ENCODE measurements at places on chromosomes 3 and 15.

- no peak for DNase-seq
- H3K36me3 ChIP-seq: peaks cover 13% of the 10 kb centered on the region
- H3K4me1 ChIP-seq: no peaks in the 10 kb centered on the region
- H3K27ac ChIP-seq: no peak overlapping the region
- H3K27me3 ChIP-seq: no peaks in the 10 kb centered on the region
Observed at GRCh38 chr3:52857864-52858263, 23.0 kb upstream of the MUSTN1 start.

GRCh38 chr3:52227117-52227516 lies 1.7 kb upstream of the TLR9 start:
- peaks cover 51% of the 10 kb centered on the region for H3K4me1 ChIP-seq
- H3K27ac ChIP-seq: peak overlapping the region; percentile 18
- no peaks in the 10 kb centered on the region for H3K27me3 ChIP-seq
- H3K4me3 ChIP-seq: no peak overlapping the region
- peaks cover 40% of the 10 kb centered on the region for H3K36me3 ChIP-seq

GRCh38 chr3:16583551-16583950 lies 21.7 kb downstream of the DAZL start:
- no peaks in the 10 kb centered on the region for H3K27me3 ChIP-seq
- H3K4me1 ChIP-seq: no peaks in the 10 kb centered on the region
- no peaks in the 10 kb centered on the region for H3K36me3 ChIP-seq
- no peak for DNase-seq
- no peak overlapping the region for H3K4me3 ChIP-seq

GRCh38 chr3:39124876-39125840 lies 17.7 kb downstream of the TTC21A start:
- H3K36me3 ChIP-seq: no peaks in the 10 kb centered on the region
- no peak overlapping the region for H3K4me3 ChIP-seq
- H3K27me3 ChIP-seq: no peaks in the 10 kb centered on the region
- H3K4me1 ChIP-seq: peaks cover 17% of the 10 kb centered on the region

DNA sequence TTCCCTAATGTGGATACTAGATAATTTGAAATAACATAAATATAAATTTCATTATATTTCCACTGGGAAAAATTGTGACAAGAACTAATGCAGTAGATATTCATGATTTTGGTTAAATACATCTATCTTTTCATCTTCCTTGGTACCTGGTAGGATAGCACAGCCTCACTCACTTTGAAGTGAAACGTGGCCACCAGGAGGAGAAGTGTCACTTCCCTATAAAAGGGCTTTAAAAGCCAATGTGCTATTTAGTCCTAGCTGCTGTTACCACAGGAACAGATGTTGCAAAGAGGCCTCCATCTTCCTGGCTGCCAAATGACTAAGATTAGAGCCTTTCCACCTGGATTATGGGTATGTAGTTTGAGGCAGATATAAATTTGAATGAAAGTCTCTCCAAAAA lies 140.0 kb downstream of the PLOD2 start:
- no peaks in the 10 kb centered on the region for H3K27me3 ChIP-seq
- DNase-seq: no peak
- H3K4me3 ChIP-seq: no peak overlapping the region
- H3K4me1 ChIP-seq: no peaks in the 10 kb centered on the region
- H3K36me3 ChIP-seq: no peaks in the 10 kb centered on the region
- no peak overlapping the region for H3K27ac ChIP-seq

DNA sequence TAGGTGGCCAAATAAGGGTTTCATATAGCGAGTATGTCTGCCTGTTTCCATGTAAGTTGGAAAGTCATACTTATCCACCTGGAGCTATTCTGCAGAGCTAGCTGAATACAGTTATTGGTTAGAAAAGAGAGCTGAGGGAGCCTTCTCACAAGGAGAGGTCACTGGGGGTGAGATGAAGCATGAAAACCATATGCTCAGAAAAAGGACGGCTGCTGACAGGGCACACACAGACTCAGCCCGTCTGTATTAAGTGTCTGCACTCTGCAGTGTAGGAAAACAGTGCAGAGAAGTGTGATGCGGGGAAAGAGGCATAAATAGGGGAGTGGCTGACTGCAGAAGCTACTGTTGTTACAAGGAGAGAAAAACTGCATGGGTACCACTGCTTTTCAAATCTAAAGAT lies 58.2 kb downstream of the C3orf70 start:
- H3K4me3 ChIP-seq: no peak overlapping the region
- H3K36me3 ChIP-seq: no peaks in the 10 kb centered on the region
- DNase-seq: no peak
- H3K27ac ChIP-seq: no peak overlapping the region

DNA sequence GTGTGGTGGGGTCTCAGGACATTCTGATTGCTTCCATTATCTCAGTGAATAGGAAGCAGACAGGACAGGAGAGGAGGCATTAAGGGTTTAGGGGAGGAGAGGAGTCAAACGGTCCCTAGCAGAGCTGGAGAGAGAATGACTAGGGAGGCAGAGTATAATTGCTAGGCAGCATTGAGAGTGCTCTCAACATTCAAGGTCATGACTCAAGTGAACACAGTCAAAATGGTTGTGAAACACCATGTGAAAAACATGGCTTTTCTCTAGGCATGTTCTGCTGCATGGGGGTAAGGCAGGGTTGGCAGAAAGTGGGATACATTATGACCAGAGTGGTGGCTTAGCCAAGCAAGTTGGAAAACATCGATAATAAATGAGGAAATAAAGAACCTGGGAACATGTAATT lies 19.5 kb upstream of the HRH1 start:
- no peaks in the 10 kb centered on the region for H3K4me1 ChIP-seq
- no peak overlapping the region for H3K27ac ChIP-seq
- H3K4me3 ChIP-seq: no peak overlapping the region
- H3K27me3 ChIP-seq: no peaks in the 10 kb centered on the region
- no peaks in the 10 kb centered on the region for H3K36me3 ChIP-seq

- H3K27ac ChIP-seq: no peak overlapping the region
- H3K27me3 ChIP-seq: no peaks in the 10 kb centered on the region
- H3K36me3 ChIP-seq: peaks cover 19% of the 10 kb centered on the region
Observed at GRCh38 chr3:113783463-113783862, 36.6 kb downstream of the ATP6V1A start.

GRCh38 chr3:160919942-160920341 lies 163.9 kb downstream of the PPM1L start:
- DNase-seq: no peak
- no peak overlapping the region for H3K27ac ChIP-seq
- H3K27me3 ChIP-seq: no peaks in the 10 kb centered on the region
- no peaks in the 10 kb centered on the region for H3K36me3 ChIP-seq
- H3K4me1 ChIP-seq: no peaks in the 10 kb centered on the region

DNA sequence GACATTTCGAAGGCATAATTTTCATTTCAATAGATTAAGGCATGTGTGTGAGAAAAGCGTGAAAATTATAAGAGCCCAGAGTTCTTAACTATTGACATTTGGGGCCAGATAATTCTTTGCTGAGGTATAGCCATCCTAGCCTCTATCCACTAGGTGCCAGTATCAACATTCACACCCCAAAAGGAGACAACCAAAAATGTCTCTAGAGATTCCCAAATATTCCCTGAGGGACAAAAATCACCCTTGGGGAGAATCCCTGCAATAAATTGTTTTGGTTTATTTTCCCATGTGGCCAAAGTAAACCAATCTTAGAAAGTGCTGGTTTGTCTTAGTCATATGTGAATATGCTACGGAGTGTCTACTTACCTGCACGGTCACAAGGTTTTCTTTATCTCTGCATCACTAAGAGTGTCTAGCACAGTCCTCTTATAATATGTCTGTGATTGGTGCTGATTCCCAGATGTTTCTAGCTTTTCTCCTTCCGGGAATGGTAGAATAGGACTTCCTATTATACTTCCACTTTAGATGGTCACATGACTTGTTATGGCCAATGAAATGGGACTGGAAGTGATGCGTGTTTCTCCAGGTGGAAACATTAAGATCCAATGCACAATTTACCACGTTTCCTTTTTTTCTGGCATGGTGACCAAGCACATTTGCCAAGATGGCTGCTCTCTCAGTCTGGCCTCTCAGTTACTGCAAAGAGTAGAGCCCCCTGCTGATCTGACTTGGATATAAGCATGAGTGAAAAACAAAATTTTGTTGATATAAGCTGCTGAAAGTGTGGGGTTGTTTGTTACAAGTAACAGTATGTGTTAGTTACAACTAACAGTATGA lies 8.0 kb upstream of the KBTBD8 start:
- no peak for DNase-seq
- no peak overlapping the region for H3K27ac ChIP-seq
- H3K4me1 ChIP-seq: no peaks in the 10 kb centered on the region
- H3K36me3 ChIP-seq: no peaks in the 10 kb centered on the region

DNA sequence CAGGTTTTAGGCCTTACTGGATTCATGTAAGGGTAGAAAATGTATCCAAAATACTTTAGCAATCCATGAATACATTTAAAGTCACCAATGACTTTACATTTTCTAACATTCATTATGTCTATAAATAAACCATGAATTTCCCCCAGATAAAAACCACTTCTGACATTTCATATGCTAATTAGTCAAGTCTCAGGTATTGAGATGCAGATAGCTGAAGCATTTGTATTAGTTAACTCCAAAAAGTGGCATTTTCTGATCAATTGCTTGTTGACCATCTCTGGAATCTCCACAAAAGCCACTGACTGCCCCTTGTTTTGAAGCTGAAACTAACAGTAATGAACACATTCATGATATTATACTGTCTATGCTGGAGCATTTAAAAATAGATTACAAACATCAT lies 68.4 kb upstream of the RAP2B start:
- H3K36me3 ChIP-seq: no peaks in the 10 kb centered on the region
- no peak overlapping the region for H3K4me3 ChIP-seq
- H3K27ac ChIP-seq: no peak overlapping the region

- DNase-seq: no peak
- no peaks in the 10 kb centered on the region for H3K36me3 ChIP-seq
- H3K4me1 ChIP-seq: no peaks in the 10 kb centered on the region
- H3K27me3 ChIP-seq: no peaks in the 10 kb centered on the region
- no peak overlapping the region for H3K4me3 ChIP-seq
Observed at GRCh38 chr15:81363276-81363675, 10.7 kb downstream of the TMC3 start.

GRCh38 chr15:74421302-74422245 lies 12.2 kb downstream of the SEMA7A start:
- no peaks in the 10 kb centered on the region for H3K27me3 ChIP-seq
- H3K4me1 ChIP-seq: no peaks in the 10 kb centered on the region
- H3K4me3 ChIP-seq: no peak overlapping the region
- no peak for DNase-seq

- H3K27me3 ChIP-seq: no peaks in the 10 kb centered on the region
- no peaks in the 10 kb centered on the region for H3K4me1 ChIP-seq
- H3K4me3 ChIP-seq: no peak overlapping the region
Observed at GRCh38 chr15:100809151-100809550, 70.5 kb upstream of the ALDH1A3 start.

- DNase-seq: no peak
- no peak overlapping the region for H3K4me3 ChIP-seq
- H3K36me3 ChIP-seq: no peaks in the 10 kb centered on the region
- H3K27me3 ChIP-seq: no peaks in the 10 kb centered on the region
Observed at GRCh38 chr15:96264351-96264798, 66.1 kb upstream of the NR2F2 start.

DNA sequence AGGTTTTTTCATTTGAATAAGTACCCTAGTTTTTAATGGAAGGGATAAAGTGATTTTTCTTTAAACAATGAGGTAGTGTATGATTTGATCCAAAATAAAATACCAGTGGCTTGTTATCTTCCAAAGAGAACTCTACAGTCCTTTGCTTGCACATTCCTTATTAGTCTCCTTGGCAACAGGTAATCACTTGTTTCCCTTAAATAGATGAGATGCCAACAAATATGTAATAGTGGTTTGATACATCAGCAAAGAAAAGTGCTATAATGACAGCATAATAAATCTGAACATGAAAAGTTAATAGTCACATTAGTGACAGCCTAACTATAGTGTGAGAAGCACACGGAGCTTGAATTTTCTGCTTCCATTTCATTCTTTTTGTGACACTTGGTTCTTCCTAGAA lies 360.2 kb downstream of the ZNF385D start:
- no peak for DNase-seq
- no peak overlapping the region for H3K27ac ChIP-seq
- no peaks in the 10 kb centered on the region for H3K27me3 ChIP-seq
- H3K4me1 ChIP-seq: no peaks in the 10 kb centered on the region

DNA sequence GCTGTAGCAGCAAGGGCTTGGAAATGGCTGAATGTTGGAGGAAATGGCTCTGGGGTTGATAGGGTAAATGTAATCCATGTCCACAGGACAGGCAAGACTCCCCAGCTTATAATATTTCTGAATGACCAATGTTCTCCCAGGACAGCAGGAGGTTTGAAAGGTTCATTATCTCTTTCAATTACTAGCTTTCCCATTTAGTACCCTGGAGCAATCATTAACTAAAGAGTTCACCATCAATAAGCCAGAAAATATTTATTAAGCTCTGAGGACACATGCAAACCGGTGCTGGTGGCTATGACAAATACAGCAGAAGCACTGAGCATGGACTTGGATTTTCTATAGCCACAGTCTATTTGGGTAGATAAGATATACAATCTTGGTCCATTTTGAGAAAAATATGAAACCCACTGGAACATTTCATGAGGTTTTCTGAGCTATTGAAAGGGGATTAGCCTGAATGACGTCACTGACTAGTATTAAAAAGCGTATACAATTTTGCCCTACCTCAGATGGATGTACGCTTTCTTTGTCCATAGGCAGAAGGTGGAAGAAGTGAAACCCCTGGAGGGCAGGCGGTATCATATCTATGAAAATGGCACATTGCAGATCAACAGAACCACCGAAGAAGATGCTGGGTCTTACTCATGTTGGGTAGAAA lies 166.2 kb downstream of the CHL1 start:
- H3K4me3 ChIP-seq: no peak overlapping the region
- H3K27ac ChIP-seq: no peak overlapping the region
- DNase-seq: no peak
